Left renal pelvis (tissue), 4 donors: ENCODE measurements at places on chromosomes 5 and 9.

- no peak for DNase-seq
These were observed 2.6 kb upstream of the RFX3 start for GRCh38 chr9:3528451-3528850.

GRCh38 chr9:88383176-88383575, 5.1 kb upstream of the SPIN1 start:
- no peak for DNase-seq

GRCh38 chr5:135942202-135942771, 12.5 kb downstream of the LECT2 start:
- no peak for DNase-seq

- DNase-seq: no peak
These were observed 47.4 kb downstream of the PRKACG start for GRCh38 chr9:68966496-68966944.

GRCh38 chr5:179374506-179375235, 29.4 kb upstream of the ADAMTS2 start:
- DNase-seq: no peak

DNA sequence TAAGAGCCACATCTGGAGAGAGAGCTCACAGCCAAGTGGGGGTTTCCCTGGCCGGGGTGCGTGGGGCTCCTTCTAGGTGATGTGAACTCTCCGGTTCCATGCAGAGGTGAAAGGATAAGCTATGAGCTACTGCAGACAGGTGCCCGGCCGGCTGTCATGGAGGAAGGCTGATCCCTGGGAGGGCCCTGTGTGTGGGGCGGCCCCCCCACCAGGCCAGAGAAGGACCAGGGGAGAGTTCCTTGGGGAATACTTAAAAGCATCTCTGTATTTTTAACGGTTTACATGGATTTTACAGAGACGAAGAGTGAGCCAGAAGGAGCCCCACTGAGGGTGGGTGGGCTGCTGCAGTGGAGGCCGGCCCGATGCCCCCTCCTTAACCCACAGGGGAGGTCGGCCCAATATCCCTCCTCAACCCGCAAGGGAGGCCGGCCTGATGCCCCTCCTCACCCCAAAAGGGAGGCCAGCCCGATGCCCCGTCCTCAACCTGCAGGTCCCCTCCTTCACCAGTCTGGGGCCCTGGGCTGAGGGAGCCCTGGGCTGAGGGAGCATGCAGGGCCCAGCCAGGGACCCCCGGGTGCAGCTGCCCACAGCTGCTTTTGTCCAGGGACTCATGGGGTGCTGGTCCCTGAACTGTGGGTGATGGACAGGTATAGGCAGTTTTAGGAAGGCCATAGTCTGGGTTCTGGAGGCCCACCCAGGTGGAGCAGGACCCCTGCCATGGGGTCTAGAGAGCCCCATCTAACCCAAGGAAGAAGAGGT, 31.9 kb downstream of the MRPL36 start:
- no peak for DNase-seq

DNA sequence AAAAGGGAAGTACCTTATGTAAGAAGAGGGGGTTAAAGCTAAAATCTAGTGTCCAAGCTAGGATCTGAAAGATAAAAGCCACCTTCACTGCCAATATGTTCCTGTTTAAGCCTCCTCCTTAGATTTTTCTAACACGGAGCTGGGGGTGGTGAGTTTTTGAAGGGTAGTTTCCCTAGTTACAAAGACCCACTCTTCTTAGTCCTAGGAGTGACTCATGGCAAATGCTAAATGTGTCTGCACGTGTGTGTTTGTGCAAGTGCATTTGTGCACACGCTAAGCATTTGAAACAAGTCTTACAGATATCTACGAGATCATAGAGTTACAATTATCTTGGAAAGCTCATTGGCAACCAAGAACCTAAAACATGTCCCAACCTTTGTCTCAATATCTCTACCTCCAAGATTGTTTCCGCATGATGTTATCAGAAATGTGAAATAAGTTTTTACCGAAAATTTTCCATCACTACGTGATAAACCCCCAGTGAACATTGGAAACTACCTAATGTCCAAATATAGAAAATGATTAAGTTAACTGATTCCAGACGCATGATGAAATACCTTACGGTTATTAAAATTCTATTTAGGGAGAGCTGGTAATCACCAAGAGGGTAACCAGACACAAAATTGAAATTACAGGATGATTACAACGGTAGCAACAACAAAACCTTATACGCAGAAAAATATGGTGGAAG, 78.0 kb upstream of the HRH2 start:
- no peak for DNase-seq

DNA sequence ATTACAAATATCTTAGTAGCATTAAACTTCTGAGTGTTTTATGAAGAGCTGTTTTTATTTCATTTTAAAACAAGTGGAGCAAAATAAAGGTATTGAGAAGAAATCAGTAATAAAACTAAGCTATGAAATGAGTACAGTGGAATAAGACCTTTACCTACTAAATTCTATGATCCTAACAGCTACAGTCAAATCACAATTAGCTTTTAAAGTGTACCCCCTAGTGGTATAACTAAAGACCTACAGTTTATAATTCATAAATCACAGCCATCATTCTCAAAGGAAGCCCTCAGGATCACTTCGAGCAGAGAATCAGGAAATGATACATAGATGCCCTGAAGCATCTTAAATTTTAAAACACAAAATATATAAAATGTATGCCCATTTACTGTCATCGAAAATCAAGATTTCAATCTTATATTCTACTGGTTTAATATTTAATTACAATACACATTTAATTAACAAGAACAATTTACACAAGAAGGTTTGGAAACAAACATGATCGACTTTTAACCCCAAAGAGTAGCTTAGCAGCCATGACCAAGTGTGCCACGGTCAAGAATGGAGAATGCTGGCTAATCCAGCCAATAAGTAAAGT, 12.3 kb downstream of the CCNH start:
- DNase-seq: no peak
